CD4-positive, alpha-beta memory T cell (primary cell): ENCODE measurements at places on chromosomes 13 and 19. TPM values are rescaled to one million over a fixed set of nuclear protein-coding genes. Genes with fewer than 3 reads are reported as not detected.

Gene CYP2B6
- polyA plus RNA-seq, result not detected

Gene PNMA8B
- polyA plus RNA-seq, result 0.24 TPM

Gene MYO1F
- polyA plus RNA-seq, result 112 TPM

Gene C19orf67
- polyA plus RNA-seq, result not detected

DNA sequence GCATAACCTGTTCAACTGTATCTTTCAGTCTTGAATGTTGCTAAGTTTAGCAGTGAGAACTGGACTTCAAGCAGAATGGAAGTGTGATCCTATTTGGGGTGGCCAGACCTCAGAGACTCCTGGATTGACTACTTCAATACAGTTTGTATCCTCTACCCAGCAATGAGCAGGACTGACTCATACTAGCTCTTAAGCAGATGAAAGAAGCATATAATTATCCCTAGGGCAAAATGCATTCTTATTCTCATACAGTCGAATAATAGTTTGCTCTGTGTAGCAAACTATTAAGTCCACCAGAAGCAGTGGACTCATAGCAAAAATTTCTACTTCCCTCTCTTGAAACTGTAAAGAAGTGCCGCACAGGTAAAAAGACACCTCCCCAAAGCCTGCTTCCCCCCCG lies 46.4 kb upstream of the FAM216B start:
- no peaks in the 10 kb centered on the region for H3K4me1 ChIP-seq
- no peak overlapping the region for H3K27ac ChIP-seq
- no peaks in the 10 kb centered on the region for H3K36me3 ChIP-seq
- H3K4me3 ChIP-seq, result no peak overlapping the region
- H3K27me3 ChIP-seq, result no peaks in the 10 kb centered on the region

GRCh38 chr19:42594617-42595489 lies at the start of gene CEACAM8:
Gene CEACAM8, minus strand, starts transcription at chr19:42594924. Its CDS starts 96 bp downstream, at chr19:42594828.
- DNase-seq, result no peak
- H3K27me3 ChIP-seq, result no peaks in the 10 kb centered on the region
- H3K36me3 ChIP-seq, result no peaks in the 10 kb centered on the region
- H3K4me1 ChIP-seq, result no peaks in the 10 kb centered on the region
- no peak within 1 kb of the TSS for H3K27ac ChIP-seq

DNA sequence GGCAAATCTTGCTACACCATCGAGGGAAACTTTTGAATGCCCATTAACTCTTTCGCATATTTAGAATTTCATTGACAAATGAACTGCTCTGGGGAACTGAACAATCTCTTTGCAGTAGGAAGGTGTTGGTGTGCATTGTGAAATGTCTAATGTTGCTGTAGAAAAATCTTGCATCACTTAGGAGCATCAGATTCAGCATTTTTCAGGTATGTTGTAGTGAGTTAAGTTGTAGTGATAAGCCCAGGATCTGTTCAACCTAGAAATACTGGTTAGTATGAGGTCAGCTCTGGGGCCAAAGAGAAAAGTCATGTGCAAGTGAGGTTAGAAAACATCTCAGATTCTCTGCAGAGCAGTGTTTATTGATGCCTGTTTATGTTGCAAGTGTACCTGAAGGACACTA lies 4.1 kb downstream of the FRY start:
- DNase-seq, result no peak
- no peaks in the 10 kb centered on the region for H3K36me3 ChIP-seq
- peaks cover 23% of the 10 kb centered on the region for H3K4me1 ChIP-seq

DNA sequence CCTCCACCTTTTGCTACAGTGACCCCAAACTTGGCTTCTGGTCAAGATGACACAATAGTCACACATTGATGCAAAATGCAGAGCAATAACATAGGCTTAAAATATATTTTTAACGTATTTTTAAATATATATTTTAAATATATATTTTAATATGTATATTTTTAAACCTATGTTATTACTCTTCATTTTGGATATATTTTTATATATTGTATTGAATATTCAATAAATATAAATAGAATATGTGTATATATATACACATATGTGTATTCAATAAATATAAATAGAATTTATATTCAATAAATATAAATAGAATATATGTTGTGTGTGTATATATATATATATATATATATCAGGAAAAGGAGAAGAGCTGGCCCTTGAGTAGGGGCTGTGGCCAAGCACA lies 115.6 kb downstream of the POU4F1 start:
- no peak overlapping the region for H3K4me3 ChIP-seq
- no peaks in the 10 kb centered on the region for H3K36me3 ChIP-seq
- no peaks in the 10 kb centered on the region for H3K27me3 ChIP-seq
- no peak for DNase-seq

- H3K4me3 ChIP-seq, result no peak overlapping the region
- H3K27me3 ChIP-seq, result no peaks in the 10 kb centered on the region
- no peak for DNase-seq
- H3K36me3 ChIP-seq, result no peaks in the 10 kb centered on the region
Observed at GRCh38 chr19:31957711-31958110, 387.7 kb upstream of the ZNF507 start.

DNA sequence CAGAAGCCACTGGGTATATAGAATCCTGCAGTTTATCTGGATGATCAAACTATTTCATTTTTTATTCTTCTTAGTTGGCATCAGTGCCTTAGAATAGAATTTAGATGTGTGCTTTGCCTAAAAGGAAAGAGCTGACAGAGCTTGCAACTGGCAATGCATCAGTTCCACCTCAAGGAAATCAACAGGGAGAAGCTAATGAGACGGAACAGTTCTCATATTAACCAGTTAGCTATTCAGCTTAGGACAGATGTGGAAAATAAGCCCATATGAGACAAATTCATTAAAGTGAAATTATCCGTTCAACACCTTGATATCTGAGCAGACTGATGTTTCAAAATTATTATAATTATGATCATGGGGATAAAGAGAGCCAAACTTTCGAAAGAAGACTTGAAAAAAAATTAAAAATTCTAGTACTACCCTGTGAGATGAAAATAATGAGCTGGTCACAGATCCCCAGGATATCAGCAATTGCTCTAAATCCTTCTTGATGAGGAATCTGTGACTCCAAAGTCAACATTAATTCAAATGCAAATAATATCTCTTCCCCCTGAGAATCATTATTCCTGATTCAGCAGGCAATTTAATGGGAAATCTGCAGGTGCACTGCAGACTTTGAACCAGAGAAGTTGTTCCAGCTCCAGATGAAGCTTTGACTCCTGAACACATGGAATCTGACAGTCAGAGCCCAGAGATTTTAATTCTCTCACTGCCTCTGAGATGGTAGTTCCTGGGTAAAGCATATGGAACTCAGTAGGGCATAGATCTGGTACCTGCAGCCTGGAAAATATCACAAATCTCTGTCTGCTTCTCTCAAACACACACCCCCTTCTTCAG lies 486.8 kb downstream of the FOXO1 start:
- no peaks in the 10 kb centered on the region for H3K27me3 ChIP-seq
- H3K27ac ChIP-seq, result no peak overlapping the region
- peaks cover 16% of the 10 kb centered on the region for H3K4me1 ChIP-seq
- no peak for DNase-seq
- H3K36me3 ChIP-seq, result no peaks in the 10 kb centered on the region

- H3K27me3 ChIP-seq, result no peaks in the 10 kb centered on the region
- no peaks in the 10 kb centered on the region for H3K36me3 ChIP-seq
- H3K27ac ChIP-seq, result no peak overlapping the region
- H3K4me3 ChIP-seq, result no peak overlapping the region
Observed at GRCh38 chr19:32901504-32902161, 32.1 kb upstream of the SLC7A9 start.

GRCh38 chr13:20400774-20401173 lies 124.9 kb downstream of the CRYL1 start:
- no peak overlapping the region for H3K4me3 ChIP-seq
- H3K36me3 ChIP-seq, result no peaks in the 10 kb centered on the region
- DNase-seq, result no peak

- H3K27me3 ChIP-seq, result no peaks in the 10 kb centered on the region
- H3K36me3 ChIP-seq, result no peaks in the 10 kb centered on the region
- H3K27ac ChIP-seq, result no peak within 1 kb of the TSS
- H3K4me1 ChIP-seq, result peaks cover 9% of the 10 kb centered on the region
- H3K4me3 ChIP-seq, result peak within 1 kb of the TSS; percentile 58
Observed at GRCh38 chr19:52453324-52454094, at the start of gene ZNF578. Gene ZNF578, plus strand, starts transcription at chr19:52453553. Its CDS starts 48,293 bp downstream, at chr19:52501846.

DNA sequence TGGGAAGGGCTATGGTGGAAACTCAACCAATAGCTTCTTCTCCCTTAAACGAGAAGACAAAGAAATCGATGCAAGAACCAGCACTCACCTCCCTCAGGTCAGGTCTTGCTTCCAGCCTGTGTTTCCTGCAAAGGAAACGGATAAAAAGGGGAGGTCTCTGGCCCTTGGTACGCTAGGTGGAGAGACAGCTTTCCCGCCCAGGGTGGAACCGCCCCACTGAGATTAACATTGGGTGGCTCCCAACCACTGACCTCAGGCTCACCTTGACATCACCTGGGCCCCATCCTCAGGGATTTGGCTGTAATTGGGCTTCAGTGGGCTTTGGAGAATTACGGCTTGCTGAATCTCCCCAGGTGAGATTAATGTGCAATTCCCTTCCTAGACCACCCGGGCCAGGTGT lies at the start of gene NLRP7:
Gene NLRP7 (minus strand): TSS at position 150 of the 400 bp plus-strand sequence.
- H3K27me3 ChIP-seq, result no peaks in the 10 kb centered on the region
- H3K27ac ChIP-seq, result no peak within 1 kb of the TSS
- no peak within 1 kb of the TSS for H3K4me3 ChIP-seq
- no peak for DNase-seq
- H3K4me1 ChIP-seq, result no peaks in the 10 kb centered on the region

- DNase-seq, result no peak
- H3K4me1 ChIP-seq, result no peaks in the 10 kb centered on the region
- H3K27me3 ChIP-seq, result no peaks in the 10 kb centered on the region
Observed at GRCh38 chr13:47673009-47673850, 327.8 kb downstream of the SUCLA2 start.

DNA sequence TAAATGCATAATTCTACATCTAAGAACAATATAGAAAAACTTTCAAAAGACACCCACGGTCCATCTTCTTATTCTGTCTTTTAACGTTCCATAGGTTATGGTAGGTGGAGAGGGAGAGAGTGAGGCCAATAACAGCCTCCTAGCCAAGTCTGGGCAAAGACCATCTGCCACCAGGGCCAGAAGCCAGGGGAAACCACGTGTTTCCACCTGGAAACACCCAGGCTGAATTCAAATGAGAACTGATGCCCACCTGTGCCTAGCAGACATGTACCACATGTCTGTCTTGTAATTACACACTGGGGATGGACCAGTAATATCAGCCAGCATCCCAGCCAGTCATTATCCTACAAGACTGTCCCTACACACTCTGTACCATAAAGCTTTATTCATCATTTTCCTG lies 1573.1 kb downstream of the EFNB2 start:
- H3K36me3 ChIP-seq, result no peaks in the 10 kb centered on the region
- H3K27me3 ChIP-seq, result no peaks in the 10 kb centered on the region
- H3K4me3 ChIP-seq, result no peak overlapping the region
- H3K4me1 ChIP-seq, result no peaks in the 10 kb centered on the region
- H3K27ac ChIP-seq, result no peak overlapping the region

- H3K27me3 ChIP-seq, result no peaks in the 10 kb centered on the region
- H3K4me3 ChIP-seq, result no peak overlapping the region
- no peak for DNase-seq
- no peaks in the 10 kb centered on the region for H3K36me3 ChIP-seq
- no peaks in the 10 kb centered on the region for H3K4me1 ChIP-seq
Observed at GRCh38 chr19:27738569-27739193, 1474.3 kb downstream of the UQCRFS1 start.
